ENCODE measurements at places on chromosomes 6 and 20.

GRCh38 chr6:30327232-30327746, 562 bp downstream of the TRIM39 start:
- peak; percentile 71 for DNase-seq

- DNase-seq: peak; percentile 30
Measured at GRCh38 chr6:1609041-1609647, 571 bp upstream of the FOXC1 start.

- DNase-seq: no peak
Measured at GRCh38 chr20:35344354-35344837, 52.2 kb upstream of the FAM83C start.

DNA sequence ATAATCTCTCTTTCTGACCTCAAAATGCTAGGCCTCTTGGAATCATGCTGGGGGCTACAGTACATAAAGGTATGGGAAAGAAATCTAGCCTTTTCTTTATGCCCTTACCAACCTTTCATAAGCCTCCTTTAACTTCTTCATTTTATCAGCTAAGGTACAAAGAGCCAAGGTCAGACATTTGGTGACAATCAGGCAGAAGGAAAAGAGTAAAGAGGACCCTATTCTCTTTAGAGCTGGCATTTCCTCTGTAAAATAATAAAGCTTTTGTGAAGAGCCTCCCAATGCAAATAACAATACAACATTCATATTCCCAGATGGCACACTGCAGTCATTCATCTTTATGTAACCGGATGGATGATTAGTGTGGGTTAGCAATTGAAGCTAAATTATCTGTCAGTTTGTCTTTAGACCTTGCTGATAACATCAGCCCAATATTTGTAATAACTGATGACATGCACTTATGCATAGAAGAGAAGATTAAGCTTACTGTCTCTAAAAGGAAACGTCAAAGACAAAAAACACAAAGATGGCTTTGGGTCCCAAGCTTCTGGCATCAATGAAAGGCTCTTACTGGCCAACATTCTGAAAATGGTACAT, 163.1 kb downstream of the IBTK start:
- no peak for DNase-seq

GRCh38 chr6:31567531-31568370, 4.3 kb upstream of the LTA start:
- DNase-seq: no peak

DNA sequence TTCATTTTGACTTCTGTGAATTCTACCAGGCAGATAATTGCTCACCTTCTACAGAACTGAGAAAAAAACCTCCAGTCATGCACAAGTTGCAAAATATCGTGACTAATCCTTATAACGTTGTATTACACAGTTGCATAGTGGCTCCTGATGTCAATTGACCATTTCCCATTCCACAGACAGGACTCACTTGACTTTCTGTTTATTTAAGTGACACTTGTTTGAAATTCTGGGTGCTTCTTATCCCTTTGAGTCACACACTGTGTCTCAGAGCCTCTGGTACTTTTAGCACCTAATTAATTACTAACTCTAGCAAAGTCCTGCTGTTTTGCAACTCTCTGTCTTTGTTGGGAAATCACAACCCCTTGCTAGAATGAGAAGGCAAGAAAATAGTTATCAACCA, 16.2 kb upstream of the RSPO3 start:
- no peak for DNase-seq

- no peak for DNase-seq
Measured at GRCh38 chr20:10672624-10673127, 1.1 kb downstream of the JAG1 start.

DNA sequence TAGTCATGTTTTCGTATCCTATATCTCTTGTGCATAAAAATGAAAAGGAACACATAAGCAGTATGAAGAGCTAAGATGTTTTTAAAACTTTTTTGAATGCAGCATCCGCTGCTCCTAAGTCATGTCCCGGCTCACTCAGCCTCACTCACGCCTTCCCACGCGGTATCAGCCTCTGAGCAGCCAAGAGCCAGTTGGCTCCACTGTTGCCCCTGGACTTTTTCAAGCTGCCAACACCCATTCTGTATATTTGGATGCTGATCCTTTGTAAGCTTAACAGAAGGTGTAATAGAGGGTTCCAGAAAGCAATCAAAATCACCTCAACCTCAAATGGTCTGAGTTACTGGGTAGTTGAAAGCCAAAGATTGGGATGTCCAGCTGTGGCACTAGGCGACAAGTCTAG, 139.3 kb downstream of the TTLL2 start:
- no peak for DNase-seq

DNA sequence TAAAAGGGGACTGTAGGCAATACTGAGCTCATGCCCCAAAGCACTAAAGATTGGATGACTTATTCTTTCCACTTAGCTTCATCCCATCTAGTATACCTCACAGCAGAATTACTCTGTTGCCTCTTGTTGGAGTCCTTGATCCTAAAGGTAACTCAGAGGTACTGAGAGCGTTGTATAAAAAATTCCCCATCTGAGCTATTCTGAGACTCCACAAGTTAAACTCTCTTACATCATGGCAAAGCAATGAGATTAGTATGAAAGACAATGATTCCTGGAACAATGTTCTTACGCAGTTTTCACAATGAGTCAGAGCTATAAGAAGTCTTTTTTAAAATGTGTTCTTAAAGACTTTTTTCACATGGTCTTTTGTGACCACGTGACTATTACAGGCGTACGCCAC, 370.1 kb downstream of the ADGRB3 start:
- no peak for DNase-seq

DNA sequence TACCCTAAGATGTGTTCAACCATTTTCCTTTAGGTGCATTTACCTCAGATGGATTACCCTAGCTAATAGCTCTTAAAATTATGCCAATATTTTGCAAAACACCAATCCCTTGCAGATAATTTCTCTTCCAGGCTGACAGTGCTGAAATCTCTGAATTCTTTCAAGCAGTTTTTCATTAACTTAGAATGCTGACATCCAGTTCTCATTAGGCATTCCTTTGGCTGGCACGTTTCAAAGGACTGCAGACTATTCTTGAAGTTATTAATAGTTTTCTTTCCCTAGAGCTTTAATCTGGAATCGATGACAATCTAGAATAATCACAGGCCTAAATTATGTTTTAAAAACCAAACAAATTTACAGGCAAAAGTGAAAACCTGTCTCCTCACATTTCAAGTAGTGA, 68.3 kb downstream of the SMLR1 start:
- no peak for DNase-seq

GRCh38 chr20:63626424-63627128, at the start of gene GMEB2:
TSS of gene GMEB2 (minus strand) at chr20:63627101. CDS start at chr20:63619397, 7,704 bp downstream.
- DNase-seq: peak; percentile 71

GRCh38 chr6:29702519-29703103, 20.6 kb upstream of the HLA-F start:
- peak; percentile 28 for DNase-seq

DNA sequence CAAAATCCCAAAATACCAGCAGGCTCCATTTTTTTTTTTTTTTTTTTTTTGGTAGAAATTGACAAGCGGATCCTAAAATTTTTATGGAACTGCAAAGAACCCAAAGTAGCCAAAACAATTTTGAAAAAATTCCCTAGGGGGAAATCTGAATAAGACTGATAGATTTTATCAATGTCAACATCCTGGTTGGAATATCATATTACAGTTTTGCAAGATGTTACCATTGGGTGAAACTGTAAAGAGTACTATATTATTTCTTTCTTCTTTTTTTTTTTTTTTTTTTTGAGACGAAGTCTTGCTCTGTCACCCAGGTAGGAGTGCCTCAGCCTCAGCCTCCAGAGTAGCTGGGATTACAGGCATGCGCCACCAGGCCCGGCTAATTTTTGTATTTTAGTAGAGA, 29.4 kb upstream of the BEND3 start:
- DNase-seq: no peak

DNA sequence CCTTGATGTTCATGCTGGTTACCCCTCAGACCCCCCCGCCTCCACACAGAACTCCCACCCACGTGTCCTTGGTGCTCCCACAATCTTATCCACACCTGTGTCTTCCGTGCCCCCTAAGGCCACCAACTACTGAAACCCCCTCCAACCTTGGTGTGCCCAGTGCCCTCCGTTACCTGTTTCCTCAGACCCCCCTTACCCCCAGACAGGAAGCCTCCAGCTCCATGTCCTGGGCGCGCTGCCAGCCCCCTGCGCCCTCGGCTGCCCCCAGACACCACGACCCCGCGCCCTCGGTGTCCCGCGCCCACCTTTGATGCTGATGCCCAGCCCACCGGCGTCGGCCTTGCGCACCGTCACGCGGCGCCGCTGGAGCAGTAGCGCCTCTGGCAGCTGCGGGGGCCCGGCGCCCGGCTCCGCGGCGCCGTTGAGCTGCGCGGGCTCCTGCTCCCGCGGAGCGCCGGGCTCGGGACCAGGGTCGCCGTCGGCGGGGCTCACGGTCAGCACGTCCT, 504 bp downstream of the SNTA1 start:
- peak; percentile 41 for DNase-seq

GRCh38 chr6:139392794-139393193, 18.3 kb upstream of the CITED2 start:
- DNase-seq: no peak
